Hepatocyte (in vitro differentiated cells): ENCODE measurements at places on chromosomes 11 and 22.

GRCh38 chr11:35215945-35216344 is 77.0 kb downstream of the CD44 start:
- DNase-seq, result no peak

DNA sequence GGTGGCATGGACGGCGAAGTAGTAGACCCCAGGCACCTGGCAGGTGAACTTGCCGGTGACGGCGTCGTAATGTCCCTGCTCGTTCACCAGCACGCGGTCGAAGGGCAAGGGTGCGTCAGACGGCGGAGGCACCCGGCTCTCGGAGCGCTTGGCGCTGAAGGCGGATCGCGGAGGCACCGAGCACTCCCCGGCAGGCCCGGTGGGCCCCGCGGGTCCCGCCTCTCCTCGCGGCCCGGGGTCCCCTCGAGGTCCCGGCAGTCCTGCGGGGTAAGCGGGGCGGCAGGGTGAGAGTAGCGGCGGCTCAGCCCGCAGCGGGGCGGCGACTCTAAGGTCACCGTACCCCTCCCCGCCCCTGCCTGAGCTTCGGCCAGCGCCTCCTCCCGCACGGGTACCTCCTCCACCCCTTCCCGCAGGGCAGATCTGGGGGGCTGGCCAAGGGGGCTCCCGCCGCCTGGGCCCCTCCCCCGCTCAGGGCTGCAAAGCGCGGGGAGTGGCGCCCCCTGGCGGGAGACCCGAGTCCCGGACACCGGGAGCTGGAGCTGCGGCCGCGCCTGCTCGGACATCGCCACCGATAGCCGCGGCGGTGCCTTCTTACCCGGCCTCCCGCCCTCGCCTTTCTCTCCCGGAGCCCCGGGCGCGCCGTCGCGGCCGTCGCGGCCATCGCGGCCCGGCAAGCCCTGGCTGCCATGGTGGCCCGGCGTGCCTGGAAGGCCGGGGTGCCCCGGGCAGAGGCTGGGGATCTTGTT is 921 bp downstream of the C1QTNF5 start:
- DNase-seq, result peak; percentile 87

DNA sequence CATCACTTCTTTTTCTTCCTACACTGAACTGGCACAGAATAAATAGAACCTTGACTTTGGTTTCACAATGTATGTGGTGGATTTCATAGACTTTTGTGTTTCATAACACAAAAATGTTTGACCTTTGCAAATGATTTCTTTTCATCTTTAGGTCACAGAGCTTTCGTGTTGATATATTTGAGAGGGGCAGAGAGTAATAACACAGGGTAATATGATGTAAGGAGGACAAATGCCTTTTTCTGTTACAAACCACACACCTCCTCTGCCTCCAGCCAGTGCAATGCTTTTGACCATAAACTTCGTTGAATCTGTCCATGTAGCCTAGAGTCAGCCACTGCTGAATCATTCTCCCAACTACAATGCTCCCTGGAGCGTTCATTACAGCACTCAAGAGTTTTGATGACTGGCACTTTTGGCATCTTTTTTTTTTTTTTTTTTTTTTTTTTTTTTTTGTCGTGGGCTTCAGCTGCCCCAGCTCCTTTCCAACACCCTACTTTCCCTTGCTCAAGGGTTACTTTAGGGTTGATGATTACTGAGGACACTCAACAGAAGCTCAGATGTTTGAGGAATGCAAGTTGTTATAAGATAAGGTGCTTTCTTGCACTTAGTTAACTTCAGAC is 11.4 kb upstream of the CAT start:
- peak; percentile 63 for DNase-seq

DNA sequence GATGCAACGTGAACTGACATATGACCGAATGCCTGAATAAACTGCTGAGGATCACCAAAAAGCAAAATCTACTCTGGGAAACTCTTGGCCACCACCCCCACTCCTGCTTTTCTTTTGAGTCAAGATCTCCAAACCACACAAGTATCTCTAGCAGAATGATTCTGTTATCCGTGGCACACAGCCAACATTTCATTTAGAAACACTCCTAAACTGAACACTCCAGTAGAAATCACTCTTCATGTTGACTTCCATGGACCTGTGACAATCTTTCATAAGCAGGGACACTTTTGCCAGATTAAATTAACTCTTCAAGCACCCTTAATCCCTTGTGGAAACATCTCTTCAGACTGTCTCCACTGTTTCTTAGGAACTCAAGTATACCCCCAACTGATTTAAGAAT is 44.4 kb downstream of the VSIG10L2 start:
- DNase-seq, result no peak

DNA sequence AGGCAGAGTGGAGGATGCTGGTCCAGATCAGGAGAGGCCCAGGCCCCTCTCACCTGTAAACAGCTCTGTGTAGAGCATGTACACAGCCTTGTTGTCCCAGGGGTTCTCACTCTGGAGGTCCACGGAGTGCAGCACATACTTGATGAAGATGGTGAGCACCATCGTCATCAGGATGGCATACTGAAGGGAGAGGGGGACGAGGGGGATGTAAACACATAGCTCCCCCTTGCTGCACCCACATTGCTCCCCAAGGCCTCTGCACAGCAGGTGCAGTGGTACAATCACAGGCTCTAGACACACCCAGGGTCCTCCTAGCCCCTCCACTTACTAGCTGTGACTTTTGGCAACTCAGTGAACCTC is 2.9 kb downstream of the SYVN1 start:
- DNase-seq, result no peak

GRCh38 chr11:123357353-123357989 is 72.6 kb upstream of the GRAMD1B start:
- no peak for DNase-seq

GRCh38 chr11:69890476-69890875 is 71.3 kb upstream of the FGF3 start:
- DNase-seq, result no peak

GRCh38 chr11:103902994-103903393 is 133.4 kb upstream of the DDI1 start:
- DNase-seq, result no peak

DNA sequence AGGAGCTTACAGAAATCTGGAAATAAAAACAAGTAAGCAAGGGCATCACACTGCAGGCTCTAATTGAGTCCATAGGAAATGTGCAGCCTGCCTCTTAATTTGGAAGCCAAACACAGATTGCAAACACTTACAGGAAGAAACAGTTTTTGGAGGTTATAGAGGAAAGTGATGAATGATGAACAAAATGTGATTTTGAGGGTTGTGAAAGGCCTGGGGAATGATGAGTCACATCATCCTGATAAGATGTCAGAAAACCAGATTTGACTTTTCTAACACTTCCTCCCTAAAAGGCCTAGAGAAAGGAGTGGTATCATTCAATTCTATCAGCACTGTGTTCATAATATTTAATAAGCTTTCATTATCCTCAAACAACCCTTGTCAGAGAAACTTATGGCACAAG is 96.6 kb upstream of the POU2AF2 start:
- no peak for DNase-seq

GRCh38 chr22:43923631-43924464 is at the start of gene PNPLA3:
Gene PNPLA3, plus strand, starts transcription at chr22:43923805. Its CDS starts 107 bp downstream, at chr22:43923912.
- peak; percentile 96 for DNase-seq

DNA sequence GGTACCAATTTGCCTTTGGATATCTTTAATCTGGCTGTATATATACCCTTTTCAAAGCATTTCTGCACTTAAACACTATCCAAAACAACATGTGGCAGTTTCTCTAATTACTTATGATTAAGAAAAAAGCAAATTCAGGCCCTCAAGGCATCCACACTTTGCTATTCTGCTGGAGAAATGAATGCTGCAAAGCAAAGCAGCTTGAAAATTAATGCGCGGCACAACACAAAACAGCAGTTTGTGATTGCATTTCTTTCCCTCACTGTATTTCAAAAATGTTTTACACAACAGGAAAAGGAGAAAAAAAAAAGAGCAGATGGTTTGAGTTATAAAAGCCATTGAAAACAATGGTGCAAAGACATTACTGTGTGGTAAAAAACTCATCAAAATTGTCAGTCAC is 738.4 kb upstream of the RAG2 start:
- DNase-seq, result no peak

DNA sequence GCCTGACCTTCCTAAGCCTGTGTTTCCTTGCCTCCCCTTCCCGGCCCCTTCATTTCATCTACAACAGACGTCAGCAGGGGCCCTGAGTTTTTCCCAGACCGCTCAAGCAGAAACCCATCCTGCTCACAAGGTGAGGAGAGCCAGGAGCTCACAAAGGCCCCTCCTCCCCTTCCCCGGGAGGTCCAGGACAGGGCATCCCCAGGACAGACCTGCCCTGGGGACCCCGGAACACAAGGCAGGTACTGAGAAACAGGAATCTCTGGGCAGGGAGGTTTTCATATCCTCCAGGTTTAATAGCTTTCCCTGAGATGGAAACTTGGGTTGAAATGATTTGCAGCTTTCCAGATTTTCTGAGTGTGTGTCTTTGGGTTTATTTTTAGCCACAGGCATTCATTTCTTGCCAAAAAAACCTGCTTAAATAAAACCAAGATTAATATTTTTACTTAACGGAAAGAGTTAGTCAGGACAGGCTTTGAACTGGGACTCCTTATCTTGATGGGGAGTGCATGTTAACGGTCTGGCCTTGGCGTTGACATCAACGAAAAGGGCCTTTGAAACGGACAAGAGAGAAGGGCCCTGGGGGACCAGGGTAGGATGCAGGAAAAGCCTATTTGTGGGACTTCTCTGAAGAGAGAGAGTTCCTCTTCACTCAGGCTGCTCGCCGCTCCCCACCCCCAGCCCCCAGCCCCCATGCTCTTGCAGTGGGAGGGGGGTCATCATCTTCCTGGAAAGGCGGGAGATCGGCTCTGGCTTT is 38.5 kb downstream of the TIMP3 start:
- DNase-seq, result peak; percentile 54

GRCh38 chr22:27252282-27253049 is 549.1 kb downstream of the MN1 start:
- DNase-seq, result peak; percentile 56

DNA sequence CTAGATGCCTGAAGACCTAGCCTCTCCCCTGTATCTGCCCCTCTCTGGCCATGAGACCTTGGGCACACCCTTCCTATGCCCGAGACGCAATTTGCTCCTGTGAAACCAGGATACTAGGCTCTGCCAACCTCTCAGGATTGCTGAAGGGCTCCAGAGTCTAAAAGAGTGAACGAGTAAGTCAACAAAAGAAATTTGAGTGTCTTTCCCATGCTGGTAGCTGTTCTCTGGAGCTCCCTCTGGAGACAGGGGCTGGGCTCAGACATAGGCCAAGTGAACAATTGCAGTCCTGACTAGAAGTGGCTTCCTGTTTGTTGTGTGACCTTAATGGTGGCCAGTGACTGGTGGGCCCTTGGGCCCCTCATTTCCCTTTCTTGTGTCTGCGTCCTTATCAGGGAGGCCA is 189.0 kb upstream of the NARS2 start:
- no peak for DNase-seq
